ENCODE measurements at places on chromosomes 3 and 15.

- no peak for DNase-seq
Observed at GRCh38 chr15:92266796-92267685, 126.6 kb upstream of the ST8SIA2 start.

GRCh38 chr3:14210290-14210688 lies 31.7 kb downstream of the LSM3 start:
- DNase-seq: no peak

- DNase-seq: no peak
Observed at GRCh38 chr15:44314512-44314911, 26.0 kb downstream of the GOLM2 start.

DNA sequence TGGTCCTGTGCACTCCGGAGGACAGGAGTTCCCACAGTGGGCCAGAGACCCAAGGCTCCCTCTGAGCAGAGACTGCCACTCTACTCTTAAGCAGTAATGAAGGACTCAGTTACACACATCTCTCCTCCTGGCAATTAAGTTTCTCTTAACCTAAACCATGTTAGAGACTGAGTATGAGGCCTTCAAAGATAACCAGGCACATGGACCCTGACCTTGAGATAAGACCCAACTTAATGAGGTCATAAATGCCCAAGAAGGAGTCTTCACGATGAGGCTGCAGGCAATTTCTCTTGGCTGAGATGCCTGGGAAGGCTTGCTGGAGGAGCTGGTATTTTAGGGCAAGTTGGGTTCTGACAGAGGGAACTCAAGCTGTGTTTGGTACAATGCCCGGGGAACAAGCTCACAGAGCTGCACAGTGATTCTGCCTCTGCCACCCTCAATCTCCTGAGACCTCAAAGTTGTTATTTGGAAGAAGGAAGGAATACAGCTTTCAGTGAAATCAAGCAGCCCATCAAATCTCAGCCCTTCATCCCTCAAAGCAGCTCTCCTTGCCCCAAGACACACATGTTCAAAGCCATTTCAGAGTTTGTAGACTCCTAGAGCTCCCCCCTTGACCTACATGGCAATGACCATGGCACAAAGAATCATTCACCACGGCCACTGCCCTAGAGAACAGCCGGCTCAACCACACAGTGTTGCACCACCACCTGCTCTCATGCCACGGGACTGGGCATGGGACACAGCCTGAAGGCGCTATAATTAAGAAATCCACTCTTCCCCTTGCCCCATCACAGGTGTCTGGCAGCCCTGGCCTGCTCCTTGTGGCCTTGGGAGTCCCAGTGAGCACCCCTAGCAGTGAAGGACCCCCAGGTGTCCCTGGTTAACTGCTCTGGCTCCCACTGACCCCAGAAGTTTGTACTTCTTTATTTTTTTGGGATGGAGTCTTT lies 7.1 kb downstream of the RMDN3 start:
- no peak for DNase-seq

DNA sequence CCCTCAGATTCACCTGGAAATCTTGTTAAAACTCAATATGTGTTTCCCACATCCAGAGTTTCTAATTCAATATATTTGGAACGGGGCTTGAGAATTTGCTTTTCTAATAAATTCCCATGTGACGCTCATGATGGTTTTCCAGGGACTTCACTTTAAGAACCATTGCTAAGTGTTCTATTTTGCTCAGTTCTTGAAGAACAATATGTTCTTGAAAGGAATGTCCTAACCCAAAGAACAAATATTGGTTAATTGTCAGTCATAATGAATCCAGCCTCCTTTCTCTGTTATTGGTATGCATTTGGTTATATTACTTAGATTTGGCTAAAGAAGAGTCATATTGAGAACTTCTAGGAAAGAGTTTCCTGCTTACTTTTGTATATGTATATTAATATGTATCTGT lies 4.4 kb upstream of the PLSCR2 start:
- DNase-seq: no peak

DNA sequence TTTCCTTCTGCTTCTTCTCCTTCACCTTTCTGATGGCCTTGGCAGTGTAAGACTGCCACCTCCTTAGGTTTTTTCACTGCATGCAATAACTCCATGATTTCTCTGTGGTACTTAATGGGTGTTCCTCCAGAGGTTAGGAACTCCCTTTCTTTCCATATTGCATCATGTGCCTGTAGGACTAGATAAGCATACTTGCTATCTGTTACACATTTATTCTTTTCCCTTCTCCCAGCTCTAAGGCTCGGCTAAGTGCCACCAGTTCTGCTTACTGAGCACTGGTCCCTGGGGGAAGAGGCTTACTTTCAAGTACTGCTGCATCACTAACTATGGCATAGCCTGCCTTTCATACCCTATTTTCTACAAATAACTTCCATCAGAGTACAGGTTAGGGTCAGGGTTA lies 351.8 kb downstream of the OTOL1 start:
- DNase-seq: no peak

DNA sequence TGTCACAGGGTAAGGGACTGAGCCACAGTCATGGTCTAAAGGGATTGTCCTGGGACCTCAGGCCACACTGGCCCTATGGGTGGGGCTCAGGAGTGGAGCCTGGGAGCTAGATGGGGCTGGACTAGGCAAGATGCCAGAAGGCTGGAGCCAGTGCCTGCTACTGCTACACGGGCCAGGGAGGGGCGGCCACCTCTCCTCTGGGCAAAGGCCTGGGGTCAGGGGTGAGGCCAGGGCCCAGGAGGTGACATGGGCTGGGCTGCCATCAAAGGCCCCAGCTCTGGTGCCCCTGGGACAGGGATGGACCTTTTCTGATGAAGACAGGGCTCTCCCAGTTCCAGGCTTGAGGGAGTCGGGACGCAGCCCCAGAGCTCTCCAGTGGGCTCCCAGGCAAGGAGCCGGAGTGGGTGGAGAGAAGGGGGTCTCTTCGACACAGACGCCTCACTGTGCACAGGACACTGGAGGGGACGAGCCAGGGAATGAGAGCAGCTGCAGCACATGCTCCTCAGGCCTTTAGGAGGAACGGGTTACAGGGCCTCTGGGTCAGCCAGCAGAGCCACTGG lies 62.1 kb upstream of the IQSEC1 start:
- DNase-seq: no peak

DNA sequence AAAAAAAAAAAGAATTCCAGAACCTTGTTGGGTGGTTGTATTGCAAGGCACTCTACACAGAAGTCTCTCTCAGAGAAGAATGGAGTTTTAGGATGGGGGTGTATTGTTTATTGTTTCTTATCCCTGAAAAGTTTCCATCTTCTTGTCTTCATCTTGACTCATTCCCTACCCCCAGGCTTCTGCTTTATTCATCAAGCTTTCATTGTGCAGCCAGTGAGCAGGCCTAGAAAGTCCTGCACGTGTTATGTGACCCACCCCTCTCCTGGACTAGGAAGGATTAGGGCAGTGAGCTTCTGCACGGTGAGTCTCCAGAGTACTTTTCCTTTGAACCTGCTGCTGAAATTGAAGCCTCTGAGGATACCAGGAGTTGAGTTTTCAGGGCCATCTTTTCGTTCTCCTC lies 150.9 kb upstream of the IL12A start:
- no peak for DNase-seq

DNA sequence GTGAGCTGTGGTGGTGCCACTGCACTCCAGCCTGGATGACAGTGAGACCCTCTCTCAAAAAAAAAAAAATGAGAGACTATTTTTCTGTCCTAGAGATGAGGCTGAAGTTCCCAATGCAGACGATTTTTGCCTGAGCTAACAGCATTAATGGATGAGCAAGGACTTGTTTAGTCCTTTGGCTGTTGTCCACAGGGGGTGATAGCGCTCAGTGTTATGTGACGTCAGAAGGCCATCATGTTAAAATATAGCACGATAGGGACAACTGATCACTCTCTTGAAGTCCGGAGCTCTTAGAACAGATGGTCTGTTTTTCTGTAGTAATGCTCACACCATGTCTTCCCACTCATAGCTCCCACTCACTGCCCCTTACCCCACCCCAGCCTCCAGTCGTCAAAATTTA lies 6.8 kb downstream of the TRNT1 start:
- DNase-seq: no peak

DNA sequence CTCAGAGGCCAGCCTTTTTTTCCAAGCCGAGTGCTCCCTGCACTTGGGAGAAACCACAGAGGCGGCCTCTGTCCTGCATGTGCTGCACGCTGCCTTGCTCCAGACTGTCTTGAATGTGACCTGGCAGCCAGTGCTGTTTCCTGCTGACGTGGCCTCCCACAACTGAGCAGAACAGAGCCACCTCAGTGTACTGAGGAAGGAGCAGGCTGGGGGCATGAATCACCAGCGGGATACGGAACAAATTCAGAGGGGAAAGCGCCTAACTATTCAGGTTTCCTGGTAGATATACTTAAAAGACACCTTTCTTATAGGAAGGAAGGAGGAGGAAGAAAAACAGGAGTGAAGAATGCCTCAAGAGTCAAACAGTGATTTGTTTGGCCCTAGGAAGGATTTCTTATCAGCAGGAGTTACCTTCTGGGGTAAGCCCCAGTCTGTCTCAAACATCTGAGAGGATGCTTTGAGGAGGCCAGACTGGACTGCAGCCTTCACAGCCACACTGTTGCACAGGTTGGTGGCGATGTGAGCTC lies 114.0 kb downstream of the FNDC3B start:
- DNase-seq: no peak

GRCh38 chr3:99789011-99789721 lies 28.5 kb upstream of the CMSS1 start:
- peak; percentile 56 for DNase-seq

- no peak for DNase-seq
Observed at GRCh38 chr15:85913461-85913860, 118.7 kb upstream of the KLHL25 start.

GRCh38 chr15:100602823-100603393 lies 519 bp downstream of the ASB7 start:
- DNase-seq: peak; percentile 32

DNA sequence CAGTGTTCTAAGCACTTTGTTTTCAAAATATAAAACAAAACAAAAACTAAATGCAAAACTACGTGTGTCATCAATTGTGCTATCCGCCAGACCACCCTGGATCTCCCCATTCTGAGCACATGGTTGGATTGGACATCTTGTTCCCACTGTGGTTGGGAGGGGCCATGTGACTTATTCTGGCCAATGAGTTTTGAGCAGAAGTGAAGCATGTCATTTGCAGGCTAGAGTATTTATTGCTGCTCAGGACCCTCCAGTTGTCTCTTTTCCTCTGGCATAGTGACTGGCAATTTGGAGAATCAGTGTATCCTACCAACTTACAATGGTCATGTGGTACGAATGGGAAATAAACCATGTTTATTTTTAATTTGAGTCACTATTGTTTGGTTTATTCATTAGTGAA lies 70.2 kb upstream of the ST8SIA2 start:
- no peak for DNase-seq

DNA sequence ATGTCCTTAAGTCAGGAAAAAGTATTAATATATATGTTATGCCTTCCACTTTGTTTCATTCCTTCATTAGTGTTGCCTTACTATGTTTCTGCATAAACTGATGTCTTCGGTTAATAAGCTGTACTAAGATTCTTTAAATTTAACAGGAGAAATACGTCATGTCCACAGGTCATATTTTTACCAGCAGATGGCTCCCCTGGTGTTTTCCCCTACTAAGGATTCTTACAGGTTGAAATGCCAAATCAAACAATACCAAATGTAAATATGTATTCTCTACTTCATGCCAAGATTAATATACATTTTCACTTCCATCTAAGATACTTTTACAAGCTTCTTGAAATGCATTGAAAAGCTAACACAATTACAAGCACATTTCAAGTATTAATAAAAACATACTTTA lies 1602.1 kb downstream of the SI start:
- DNase-seq: peak; percentile 14

GRCh38 chr3:168794427-168794826 lies 698.7 kb upstream of the GOLIM4 start:
- no peak for DNase-seq

GRCh38 chr3:139546772-139547171 lies 7.2 kb upstream of the RBP1 start:
- peak; percentile 41 for DNase-seq

GRCh38 chr3:97464035-97464434 lies 300.5 kb upstream of the ARL6 start:
- DNase-seq: peak; percentile 30
